CD4-positive, alpha-beta T cell treated with Interleukin-6 at 100 ng/mL for 8 hours (primary cell): ENCODE measurements at places on chromosomes 5 and 9.

DNA sequence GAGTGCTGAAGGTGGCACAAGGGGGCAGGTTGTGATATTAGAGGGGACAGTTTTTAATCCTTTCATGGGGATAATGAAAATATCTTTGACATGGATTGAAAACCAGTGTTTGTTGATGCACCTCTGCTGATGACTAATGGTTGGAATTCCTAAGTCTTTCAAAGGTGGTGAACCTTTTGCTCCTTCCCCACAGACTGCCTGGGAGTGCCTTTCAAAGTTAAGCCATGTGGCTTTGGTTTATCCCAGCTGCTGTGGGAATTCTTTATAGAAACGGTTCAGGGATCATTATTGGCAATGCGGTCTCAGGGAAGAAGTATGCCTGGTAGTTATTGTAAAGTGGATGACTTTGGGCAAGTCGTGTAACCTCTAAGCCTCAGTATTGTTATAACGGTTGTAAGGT, 45.7 kb downstream of the PIP5K1B start:
- no peak for DNase-seq

GRCh38 chr9:83765376-83765775, 52.2 kb downstream of the GKAP1 start:
- no peak for DNase-seq

DNA sequence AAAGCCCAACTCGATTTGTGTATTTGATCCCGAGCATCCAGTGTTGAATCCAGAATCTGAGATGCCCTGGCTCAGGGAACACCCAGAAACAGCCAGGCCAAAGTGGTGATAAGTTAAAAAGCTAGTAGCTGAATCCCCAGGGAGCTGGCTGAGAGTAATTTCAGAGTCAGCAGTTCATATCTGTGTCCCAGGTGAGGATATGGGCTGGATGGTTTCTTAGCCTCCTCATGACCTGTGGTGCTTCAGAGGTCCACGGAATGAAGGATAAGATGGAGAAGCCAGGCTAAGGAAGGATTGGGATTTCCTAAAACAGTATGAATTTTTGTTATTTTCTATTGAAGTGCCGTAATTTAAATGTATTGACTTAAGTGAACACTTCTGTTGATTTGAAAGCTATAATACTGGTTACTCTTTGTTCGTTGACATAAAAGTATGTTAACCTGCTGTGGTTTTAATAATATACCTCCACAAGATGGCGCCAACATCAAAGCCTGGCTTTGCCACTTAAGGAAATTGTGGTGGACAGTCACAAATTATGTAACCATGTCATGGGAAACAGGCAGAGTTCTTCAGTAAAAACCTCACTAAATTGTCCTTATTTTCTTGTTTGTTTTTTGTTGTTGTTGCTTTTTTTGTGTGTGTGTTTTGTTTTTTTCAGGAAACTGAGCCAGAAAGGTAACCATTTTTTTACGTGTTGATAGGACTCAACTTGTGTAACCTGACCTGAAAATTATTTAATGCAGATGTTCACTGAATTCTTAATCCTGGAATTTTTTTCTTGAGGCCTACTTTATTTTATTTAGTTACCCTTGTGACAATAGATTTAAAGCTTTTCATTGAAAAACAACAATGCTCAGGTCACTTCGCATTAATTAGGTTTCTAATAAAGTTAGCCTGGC, 11.4 kb downstream of the MTAP start:
- peak; percentile 75 for DNase-seq

DNA sequence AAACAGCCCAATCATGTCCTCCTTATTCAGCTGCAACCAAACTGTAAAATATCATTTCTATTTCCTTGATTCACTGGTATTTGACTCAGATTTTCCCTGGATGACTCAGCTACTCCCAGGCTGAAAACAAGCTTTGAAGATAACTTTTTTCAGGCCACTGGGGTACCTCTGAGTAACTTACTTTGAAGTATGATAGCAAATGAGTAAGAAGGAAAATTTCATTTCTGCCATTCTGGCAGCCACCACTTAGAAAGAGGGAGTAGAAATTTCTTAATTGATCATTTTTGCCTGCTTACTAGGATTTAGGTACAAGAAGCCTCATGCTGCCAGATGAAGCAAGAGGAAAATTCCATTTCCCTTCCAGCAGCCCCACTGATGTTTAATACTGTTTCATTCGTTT, 247.4 kb downstream of the PRELID2 start:
- no peak for DNase-seq

- DNase-seq, result no peak
These were observed 377.6 kb downstream of the DNAH5 start for GRCh38 chr5:13566871-13567339.

DNA sequence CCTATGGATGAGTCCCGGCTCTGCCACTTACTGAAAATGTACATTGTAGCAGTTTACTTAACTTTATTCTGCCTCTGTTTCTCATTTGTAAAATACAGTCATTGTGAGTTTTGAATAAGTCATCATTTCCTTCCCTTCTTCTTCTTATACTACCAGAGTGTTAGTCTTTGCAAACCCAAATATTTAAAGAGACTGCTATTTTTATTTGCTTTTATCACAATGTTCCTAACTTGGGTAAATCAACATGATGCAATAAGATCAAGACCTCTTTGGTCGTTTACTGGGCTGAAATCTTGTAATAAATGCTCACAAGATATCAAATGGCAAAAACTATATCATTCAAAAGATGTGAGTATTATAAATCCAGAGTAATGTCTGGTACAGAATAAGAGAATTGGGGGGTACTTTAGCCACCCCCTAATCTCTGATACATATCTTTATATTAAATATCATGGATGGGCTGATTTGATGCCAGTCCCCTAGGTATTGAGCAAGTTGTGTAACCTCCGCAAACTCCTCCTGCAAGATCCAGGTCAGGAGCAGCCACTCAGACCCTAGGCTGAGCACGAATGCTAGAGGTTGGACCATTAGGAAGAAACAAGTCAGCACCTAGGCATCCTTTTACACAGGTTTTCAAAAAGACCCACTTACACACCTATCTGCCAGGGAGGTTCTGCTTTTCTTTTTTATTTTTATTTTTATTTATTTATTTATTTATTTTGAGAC, 13.3 kb upstream of the GLDC start:
- no peak for DNase-seq

- DNase-seq, result no peak
These were observed 206.5 kb downstream of the PAX5 start for GRCh38 chr9:36827593-36827992.

DNA sequence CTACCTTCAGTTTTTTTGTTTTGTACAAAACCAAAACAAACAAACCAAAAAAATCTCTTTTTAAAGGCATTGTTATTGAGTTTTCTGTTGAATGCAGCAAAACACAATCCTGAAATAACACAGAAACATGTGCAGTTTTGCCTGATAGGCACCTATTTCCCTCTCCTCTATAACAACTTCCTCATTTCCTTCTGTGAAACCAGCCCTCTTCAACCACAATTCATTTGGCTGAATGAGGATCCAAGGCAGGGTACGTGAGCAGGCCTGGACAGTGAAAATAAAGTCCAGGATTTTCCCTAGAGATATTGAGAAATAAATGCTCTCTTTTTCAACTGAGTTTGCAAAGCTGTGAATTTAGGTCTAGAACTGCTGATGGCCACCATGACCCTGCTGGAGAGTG, 134.8 kb upstream of the LARP1 start:
- DNase-seq, result no peak

DNA sequence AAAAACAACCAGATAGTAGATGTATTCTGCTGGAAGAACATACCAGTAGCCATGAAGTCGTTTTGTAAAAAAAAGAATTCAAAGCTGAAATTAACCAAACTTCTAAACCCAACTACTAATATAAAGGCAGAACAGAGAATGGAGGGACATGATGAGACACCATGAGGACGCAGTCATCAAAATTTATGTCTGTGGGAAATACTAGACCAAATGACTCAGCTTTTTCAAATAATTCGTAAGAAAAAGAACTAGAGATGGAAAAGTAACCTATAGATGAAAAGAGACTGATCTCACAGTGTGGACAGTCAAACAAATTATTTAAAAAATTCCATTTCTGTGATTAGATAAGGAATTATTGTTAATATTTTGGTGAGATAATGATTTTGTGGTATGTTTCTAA, 10.3 kb downstream of the TTC23L start:
- DNase-seq, result no peak

DNA sequence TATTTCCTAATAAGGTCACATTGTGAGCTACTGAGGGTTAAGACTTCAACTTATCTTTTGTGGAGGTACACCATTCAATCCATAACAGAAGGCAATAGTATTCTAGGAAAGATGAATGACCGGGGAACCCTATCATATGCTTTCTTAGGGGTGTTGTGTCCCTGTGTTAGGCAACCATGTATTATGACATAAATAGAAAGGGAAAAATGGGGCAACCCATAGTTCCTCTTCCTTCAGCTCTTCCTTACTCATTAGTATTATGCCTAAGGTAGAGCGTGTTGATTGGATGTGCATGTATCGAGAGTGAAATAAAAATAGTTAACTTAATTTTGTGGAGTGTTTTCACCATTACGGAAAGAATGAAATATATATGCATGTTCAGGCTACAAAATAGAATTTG, 6.0 kb upstream of the CCNJL start:
- DNase-seq, result no peak

- DNase-seq, result no peak
These were observed 46.1 kb upstream of the RIOK2 start for GRCh38 chr5:97229196-97229595.

- no peak for DNase-seq
These were observed 186.2 kb upstream of the GRAMD2B start for GRCh38 chr5:126236994-126237393.

- DNase-seq, result no peak
These were observed 241.6 kb upstream of the RORB start for GRCh38 chr9:74255489-74255984.

- no peak for DNase-seq
These were observed 16.4 kb downstream of the CSF1R start for GRCh38 chr5:150069672-150070627.

- DNase-seq, result no peak
These were observed 15.7 kb downstream of the LPCAT1 start for GRCh38 chr5:1507961-1508658.

DNA sequence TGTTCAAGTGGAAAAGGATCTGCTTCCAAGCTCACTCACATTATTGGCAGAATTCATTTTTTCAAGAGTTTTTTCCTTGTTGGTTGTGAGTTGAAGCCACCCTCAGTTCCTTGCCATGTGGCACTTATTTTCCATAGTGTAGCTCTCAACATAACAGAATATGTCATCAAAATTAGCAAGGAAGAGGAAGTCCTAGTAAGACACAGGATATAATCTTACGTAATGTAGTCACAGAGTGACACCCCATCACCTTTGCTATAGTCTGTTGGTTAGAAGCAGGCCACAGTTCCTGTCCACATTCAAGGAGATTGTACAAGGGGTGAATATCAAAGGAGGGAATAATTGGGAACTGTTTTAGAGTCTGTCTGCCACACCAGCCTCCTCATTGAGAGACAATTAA, 15.7 kb downstream of the IRGM start:
- no peak for DNase-seq

- DNase-seq, result no peak
These were observed 117.1 kb upstream of the CHD1 start for GRCh38 chr5:99045871-99046270.

- DNase-seq, result no peak
These were observed 8.2 kb downstream of the ADGRD2 start for GRCh38 chr9:124458441-124458840.

GRCh38 chr5:58921159-58921558, 338.3 kb downstream of the RAB3C start:
- DNase-seq, result no peak

- no peak for DNase-seq
These were observed 111.8 kb downstream of the CARTPT start for GRCh38 chr5:71830681-71831539.

DNA sequence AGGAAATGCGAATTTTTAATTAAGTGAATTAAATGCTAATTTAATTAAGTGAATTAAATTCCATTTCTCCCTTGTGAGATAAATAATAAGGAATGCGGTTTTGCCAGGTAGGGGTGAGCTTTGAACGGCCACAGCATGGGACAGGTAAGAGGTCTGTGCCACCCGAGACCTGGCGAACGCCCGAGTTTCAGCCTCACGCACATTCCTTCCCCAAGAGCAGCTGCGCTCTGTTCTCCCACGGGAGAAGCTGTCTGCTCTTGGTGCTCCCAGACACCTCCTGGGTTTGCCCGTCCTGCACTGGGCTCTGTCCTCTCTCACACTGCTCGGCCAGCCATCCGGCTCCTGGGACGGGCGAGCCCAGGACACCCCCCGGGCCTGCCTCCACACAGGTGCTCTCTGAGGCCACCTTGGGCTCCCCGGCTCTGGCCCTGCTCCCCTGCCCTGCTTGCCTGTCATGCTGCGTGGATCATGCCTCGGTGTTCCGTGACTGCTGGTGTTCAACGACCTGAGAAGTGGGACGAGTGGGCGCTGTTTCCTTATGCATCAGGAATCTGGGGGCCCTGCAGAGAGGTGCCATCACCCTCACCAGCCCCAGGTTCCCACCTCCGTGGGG, 13.7 kb upstream of the CAMSAP1 start:
- DNase-seq, result no peak

GRCh38 chr9:1198085-1198484, 147.9 kb downstream of the DMRT2 start:
- no peak for DNase-seq

DNA sequence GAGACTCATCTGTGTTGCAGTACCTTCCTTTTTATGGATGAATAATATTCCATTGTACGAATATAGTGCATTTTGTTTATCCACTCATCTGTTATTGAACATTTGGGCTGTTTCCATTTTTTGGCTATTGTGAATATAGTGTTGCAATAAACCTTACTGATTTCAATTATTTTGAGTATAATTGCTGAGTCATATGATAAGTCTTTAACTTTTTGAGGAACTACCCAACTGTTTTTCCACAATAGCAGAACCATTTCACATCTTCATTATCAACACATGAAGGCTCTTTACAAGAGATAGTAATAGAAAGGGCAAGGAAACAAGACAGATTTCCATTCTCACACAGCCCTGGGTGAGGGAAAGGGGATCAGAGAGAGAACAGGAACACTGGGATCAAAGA, 329.2 kb downstream of the RAB3C start:
- DNase-seq, result no peak

GRCh38 chr9:1216532-1216931, 166.4 kb downstream of the DMRT2 start:
- DNase-seq, result no peak

DNA sequence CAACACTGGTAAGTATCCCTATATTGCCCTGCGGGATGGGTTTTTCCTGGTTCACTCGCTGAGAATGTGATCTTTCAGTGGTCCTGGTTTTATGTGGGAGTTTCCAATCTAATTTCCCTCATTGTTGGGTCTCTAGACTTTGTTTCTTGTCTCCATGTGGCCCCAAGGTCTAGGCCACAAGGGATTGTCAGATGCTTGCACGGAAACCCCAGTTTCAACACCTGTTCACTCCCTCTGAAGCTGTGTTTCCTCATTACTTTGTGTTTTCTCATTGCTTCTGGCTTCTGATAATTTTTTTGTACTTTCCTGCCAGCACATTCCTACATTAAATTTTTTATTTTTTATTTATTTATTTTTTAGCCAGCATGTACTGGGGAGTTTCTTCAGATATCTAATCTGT, 191.5 kb downstream of the TTLL11 start:
- no peak for DNase-seq

GRCh38 chr5:22596404-22596970, 256.7 kb downstream of the CDH12 start:
- no peak for DNase-seq
